ENCODE measurements at places on chromosomes 11 and 22.
A peak's percentile ranks its signal among the peaks of the same experiment; 100 is the strongest.

- DNase-seq: peak; percentile 37
Measured at GRCh38 chr22:28798810-28799605, 1.4 kb downstream of the XBP1 start.

- no peak for DNase-seq
Measured at GRCh38 chr11:32050264-32050663, 40.6 kb upstream of the RCN1 start.

DNA sequence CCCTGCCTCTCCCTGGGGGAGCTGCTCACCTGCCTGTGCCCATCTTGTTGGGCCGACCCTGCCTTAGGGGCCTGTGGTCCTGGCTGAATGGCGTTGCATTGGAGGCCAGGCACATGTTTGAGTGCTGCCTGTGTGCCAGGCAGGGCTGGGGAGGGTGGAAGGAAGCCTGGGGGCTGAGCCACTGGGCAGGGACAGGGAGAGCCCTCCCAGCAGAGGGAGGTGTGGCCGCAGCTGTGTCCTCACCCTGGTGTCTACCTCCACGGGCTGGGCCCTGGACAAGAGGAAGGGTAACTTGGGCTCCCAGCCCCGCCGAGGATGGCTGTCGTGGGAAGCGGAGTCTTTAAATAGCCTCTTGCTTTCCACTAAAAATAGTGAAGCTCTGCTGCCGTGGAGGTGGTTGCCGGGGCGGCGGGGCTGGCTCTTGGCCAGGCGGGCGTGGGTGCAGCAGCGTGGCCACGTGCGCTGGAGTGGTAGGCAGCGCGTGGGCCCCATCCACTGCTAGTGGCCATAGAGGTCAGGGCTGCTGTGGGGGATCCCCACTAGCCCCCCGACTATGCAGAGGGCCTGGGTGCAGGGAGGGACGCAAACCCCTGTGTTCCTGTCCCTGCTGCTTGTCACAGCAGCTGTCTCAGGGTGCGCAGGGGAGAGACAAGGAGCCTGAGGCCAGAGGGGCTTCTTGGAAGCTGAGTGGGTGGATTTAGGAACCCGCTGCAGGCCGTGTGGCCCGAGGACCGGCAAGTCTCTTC, 6.2 kb downstream of the ZDHHC8 start:
- no peak for DNase-seq

- peak; percentile 28 for DNase-seq
Measured at GRCh38 chr11:206526-207207, 532 bp downstream of the BET1L start.

DNA sequence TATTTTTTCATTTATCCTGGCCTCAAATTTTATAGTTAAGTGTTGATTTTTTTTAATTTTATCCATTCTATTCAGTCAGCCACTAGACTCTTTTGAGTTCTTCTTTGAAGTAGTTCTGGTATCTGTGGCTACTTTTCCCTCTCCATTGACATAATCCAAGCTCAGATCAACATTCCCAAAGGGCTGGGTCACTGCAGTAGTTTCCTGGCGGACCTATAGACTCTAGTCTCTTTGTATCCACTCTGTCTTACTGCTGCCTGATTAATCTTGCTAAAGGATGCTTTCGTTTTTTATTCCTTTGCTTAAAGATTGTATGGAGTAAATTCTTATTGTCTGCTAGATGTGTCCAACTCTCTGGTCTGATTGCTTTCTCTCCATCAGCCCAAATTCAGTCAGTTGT, 87.6 kb downstream of the UVRAG start:
- no peak for DNase-seq

DNA sequence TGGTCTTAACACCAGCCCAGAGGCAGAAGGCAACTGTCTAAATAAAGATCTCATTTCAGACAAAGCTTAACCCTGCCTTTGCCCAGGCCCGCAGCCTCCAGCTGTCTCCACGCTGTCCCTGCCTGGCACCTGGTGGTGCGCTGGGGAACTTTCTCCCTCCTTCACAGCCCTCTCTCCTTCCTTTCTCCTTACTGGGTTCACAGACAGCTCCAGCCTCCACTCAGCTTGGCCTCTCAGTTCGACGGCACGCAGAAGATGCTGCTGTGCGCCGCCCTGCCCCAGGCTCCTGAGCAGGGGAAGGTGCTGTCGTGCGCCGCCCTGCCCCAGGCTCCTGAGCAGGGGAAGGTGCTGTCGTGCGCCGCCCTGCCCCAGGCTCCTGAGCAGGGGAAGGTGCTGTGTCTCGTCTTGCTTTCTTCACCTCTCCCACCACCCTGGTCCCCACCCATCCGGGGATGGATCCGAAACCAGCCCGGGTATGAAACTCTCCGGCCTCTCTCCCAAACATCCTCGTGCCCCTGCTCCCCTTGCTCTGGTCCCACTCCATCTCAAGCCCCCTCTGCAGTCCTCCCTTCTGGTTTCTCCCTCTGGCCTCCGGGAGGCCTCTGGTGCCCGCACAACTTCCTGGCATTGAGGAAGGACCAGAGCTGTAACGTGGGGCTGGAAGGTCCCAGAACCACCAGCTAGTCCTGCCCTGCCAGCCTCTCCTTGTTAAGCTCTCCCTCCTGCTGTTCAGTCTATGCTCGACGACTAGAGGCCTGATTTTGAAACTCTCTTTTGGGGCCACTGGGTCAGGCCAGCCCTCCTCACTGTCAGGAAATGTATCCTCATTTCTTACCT, 22.9 kb upstream of the JAM3 start:
- DNase-seq: no peak

DNA sequence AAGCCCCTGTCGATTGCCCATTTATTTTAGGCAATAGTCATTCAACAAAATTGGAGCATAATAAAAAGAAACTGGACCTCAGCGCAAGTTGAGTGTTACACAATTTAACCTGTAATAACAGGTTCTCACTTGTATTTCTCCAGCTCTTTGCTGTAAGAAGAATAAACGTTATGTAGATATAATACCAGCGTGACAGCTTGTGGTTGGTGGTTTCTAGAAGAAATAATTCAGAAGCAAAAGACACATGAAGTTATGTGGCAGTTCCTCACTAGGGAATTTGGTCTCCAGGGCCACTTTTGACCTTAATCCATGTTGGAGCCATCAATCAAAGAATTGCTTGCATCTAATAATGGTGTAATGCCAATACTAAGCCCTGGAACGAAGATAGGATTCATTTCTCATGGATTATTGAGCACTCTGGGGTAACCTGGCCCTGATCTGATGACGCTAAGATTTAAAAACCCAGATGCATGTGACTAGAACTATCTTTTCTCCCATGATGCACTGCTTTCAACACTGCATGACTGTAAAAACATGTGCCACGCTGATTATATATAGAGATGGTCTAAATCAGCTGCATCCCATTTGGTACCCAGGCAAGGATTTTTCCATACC, 129.7 kb upstream of the LDLRAD3 start:
- DNase-seq: no peak

GRCh38 chr11:123531325-123531724, 101.3 kb downstream of the GRAMD1B start:
- no peak for DNase-seq

GRCh38 chr11:92866679-92867282, 102.7 kb upstream of the MTNR1B start:
- no peak for DNase-seq

DNA sequence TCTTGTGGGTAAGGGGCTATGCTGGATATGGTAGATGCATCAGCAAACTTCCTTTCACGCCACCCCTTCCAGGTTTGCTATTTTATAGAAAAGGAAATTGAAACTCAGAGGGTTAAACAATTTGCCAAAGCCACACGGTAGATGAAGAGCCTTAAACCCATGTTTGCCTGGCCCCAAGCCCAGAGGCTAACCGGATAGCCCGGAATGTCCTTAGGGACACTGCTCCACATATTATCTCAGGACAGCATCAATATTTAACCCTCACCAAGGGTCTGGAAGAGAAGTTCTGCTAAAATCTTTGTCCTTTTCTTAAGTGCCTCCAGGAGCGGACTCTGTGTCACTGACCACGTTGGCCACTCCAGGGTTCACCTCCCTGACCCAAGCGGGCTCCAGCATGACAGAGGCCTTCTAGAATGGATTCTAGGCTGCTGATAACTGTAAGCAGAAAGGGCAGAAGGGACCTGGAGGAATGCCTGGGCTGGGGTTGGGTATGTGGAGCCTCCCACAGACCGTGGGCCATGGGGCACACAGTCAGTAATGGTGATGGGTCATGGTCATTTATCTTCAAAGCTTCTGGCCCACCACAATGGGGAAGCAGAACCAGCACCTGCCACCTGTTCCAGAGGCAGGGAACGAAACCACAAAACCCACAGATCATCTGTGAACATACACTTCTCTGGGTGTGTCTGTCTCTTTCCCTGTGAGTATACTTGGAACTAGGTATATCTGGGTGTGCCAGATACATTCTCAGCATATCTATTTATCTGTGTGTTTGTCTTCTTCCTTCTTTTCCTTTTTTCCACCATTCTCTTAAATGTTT, 5.4 kb upstream of the TMEM86A start:
- DNase-seq: no peak

DNA sequence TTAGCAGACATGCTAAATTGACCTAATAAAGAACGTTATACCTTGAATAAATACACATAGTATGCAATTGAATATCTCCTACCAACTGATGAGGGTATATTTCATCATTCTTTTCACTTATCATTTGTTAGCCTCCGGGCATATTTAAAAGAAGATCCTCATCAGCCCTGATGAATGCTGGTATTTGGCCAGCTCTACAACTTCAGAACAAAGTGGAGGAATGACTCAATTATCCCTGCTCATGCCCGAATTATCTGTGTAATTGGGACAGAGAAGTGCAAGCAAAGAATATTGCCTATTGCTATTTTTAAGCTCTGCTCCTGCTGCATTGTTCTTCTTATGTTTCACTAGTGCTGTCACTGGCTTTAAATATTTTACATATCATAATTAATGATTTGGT, 622.1 kb downstream of the METTL15 start:
- DNase-seq: no peak

GRCh38 chr11:65809496-65809895, 22.6 kb downstream of the OVOL1 start:
- no peak for DNase-seq

DNA sequence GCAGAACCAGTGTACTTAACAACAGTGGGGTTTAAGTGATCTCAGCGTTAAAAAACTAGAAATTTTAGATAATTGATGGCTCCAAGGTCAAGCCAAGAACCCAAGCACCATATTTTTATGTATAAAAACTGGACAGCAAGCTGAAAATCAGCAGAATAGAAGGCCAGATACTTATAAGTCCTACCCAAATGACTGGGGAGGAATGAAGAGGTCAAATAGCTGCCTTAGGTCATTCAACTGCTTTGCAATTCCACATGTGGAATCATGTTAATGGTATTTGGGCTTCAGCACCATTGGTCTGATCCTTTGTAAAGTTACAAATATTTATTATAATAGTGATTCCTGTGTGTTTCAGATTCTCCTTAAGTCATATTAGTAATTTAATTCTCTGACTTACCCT, 108.4 kb downstream of the FAT3 start:
- DNase-seq: no peak

DNA sequence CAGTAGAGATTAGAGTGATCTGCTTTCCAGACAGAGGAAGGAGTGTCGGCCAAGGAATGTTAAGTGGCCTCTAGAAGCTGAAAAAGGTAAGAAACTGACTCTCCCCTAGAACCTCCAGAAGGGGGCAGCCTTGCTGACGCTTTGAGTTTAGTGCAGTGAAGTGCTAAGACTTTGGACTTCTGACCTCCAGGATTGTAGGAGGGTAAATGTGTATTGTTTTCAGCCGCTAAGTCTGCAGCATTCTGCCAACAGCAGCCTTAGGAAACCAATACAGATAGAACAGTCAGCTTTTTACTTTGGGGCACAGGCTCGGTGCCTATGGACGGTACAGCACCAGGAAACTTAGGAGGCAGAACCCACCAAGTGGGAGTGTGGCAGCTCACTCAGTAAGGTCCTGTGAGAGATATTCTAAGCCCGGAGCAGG, 3.6 kb upstream of the TBC1D22A start:
- DNase-seq: peak; percentile 56

- DNase-seq: no peak
Measured at GRCh38 chr11:79487412-79487811, 46.6 kb upstream of the TENM4 start.

DNA sequence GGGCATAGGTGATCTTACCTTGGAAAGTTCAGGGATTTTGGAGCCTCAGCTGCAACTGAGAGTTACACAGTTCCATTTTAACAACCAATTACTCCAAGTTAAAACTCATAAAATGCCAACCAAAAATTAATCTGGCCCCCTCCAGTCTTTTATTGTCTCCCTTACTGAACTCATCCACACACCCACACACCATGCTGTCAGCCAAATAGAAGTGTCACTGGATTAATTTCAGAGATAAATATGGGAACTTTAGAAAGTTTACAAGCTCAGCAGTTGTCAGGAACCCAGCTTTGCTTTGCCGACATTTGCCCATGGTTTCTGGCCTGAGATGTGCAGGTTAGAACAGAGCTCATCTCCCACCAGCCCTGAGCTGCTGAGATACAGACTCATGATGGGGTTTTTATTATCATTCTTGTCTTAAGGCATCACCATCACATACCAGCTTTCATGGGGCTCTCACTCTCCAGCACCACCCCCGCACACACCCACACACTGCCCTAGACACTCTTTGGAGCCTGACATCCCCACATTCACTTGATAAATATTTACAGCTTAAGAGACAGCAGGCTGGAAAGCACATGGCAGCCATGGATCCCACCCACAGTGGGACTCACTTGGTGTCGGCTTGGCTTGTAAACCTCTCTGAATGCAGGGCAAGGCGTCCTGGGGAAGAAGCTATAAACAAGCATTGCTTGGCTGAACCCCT, 23.7 kb upstream of the CTR9 start:
- no peak for DNase-seq

DNA sequence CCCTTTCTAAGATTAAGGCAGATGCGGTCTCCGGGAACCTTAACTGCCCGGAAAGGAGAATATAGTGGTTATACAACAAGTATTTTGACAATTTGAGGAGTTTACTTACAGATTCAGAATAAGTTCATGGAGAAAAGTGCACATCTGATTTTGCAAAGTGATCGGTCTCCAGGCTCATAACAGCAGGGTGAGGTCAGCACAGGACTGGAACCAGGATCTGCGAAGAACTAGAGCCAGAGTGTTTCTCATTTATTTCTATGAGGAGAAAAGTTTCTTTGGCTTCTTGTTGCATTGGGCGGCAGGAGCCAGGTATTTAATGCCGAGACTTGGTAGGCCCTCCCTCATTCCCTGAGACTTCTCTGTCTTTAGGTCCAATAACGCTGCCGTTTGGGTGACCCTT, 3.7 kb downstream of the ADAMTS15 start:
- DNase-seq: no peak

- no peak for DNase-seq
Measured at GRCh38 chr22:33625959-33626358, 294.3 kb downstream of the LARGE1 start.

GRCh38 chr11:120316880-120317688, 8.0 kb upstream of the TLCD5 start:
- no peak for DNase-seq
